Right ventricle myocardium superior (tissue), 1 donor: ENCODE measurements at places on chromosomes 11 and 22. TPM values are rescaled to one million over a fixed set of nuclear protein-coding genes. Genes with fewer than 3 reads are reported as not detected.

The XKR3 gene
- not detected for total RNA-seq

DNA sequence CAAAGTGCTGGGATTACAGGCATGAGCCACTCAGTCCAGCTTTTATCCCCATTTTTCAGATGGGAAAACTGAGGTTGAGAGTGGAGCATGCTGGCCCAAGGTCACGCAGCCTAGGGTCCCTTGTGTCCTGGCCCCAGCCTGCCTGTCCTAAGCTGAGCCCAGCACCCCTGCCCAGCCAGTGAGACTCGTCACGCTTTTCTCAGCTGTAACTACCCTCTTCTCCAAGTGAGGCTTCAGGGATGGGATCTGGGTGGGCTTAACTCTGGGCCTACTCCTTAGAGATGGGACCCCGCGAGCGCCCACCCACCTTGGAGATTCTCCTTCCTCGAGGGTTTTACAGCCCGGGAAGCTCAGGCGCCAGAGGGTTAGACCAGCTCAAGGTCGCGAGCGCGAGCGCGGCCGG is 390 bp upstream of the TMEM151A start:
- DNase-seq, result no peak

DNA sequence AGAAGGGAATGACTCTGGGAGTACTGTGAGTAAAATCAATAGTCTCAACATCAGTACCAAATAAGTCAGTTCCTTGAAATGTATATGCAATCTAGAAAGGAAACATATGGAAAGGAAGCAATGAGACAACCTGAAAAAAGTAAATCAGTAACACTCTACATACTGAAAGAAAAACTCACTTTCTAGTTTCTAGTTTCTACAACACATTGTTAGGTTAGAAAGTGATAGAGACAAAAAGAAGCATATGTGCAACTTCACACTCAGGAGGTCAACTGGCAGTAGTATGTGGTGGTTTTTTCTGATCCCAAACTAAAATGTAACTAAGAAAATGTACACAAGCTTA is 156.5 kb upstream of the SOX6 start:
- no peak for DNase-seq

GRCh38 chr11:41879214-41879613 is 419.8 kb upstream of the LRRC4C start:
- no peak for DNase-seq

DNA sequence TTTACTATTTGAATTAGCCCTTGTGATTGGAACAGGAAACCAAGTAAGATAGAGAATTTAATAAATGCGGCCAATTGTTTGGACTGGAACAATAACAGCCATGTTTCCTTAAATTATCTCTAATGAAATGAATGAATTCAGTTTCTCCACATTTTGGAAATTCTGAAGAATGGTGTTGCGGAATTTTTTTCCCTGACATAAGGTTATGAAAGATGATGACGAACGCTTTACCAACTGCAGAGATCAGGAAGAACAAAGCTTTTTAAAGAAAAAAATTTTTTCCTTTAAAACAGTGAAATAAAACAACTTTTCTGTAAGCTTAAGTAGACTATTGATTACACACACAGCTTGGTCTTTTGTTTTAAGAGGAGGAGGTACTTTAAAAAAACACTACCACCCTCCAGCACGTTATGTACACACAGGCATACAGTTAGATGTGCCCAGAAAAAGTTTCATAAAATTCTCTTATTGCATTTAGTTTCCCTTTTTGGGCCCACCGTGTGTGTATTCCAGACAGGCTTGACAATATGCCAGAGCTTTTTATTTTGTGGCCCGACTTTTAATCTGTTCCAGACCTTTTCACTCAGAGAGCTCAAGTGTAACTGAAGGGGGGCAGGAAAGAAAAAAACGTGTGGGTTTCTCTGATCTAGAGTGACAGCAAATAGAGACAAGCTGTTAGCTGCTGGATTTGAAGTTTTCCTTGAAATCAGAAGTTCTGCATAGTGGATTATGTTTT is 77.3 kb downstream of the YAP1 start:
- DNase-seq, result no peak

GRCh38 chr11:92154110-92154509 is 70.5 kb upstream of the FAT3 start:
- no peak for DNase-seq

GRCh38 chr11:76684516-76684915 is 14.0 kb upstream of the LRRC32 start:
- no peak for DNase-seq

DNA sequence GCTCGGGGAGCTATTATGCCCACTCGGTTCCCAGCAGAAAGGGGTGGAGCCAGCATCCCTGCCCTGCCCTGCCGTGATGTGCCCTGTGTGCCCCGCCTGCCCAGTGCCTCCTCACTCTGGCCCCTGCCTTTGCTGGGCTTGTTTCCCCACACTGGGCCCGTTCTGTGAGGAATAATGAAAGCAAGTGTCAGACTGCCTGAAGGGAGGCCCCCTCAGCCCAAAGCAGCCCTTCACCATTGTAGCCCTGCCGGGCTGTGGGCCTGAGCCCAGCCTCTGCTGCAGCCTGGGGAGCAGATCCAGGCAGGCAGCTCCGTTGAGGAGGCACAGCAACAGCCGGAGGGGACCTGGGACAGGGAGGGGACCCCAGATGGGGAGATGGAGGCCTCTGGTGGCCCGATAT is 20.2 kb upstream of the NEFH start:
- no peak for DNase-seq

DNA sequence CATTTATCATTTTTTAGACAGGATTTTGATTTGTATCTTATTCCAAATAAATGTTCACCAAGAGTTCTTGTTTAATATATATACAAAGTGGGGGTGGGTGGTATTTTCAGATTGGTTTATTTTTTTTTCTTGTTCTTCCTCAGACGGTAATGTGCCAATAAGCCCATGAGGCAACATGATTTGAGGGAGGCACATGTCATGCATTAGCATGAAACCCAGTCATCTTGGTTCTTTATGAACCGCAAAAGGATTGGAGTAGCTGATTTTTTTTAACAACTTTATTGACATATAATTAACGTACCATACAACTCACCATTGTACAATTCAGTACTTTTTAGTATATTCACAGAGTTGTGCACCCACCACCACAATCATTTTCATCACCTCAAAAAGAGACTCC is 2.7 kb downstream of the BCL2L13 start:
- DNase-seq, result no peak

- DNase-seq, result no peak
These were observed 358.2 kb downstream of the DDX10 start for GRCh38 chr11:109023036-109023435.

The OR10A2 gene
- total RNA-seq, result not detected

The B4GALNT4 gene
- total RNA-seq, result 0.94 TPM

- no peak for DNase-seq
These were observed 146.2 kb downstream of the TRIM29 start for GRCh38 chr11:119991669-119992068.

GRCh38 chr22:46848197-46848596 is 85.7 kb downstream of the TBC1D22A start:
- DNase-seq, result no peak

The RIMBP3C gene
- total RNA-seq, result not detected

The SLC5A4 gene
- not detected for total RNA-seq

The MYRF gene
- total RNA-seq, result 0.16 TPM

GRCh38 chr11:120909676-120910416 is 114.1 kb upstream of the TBCEL start:
- no peak for DNase-seq

The MUC15 gene
- not detected for total RNA-seq

The OR51M1 gene
- total RNA-seq, result not detected

DNA sequence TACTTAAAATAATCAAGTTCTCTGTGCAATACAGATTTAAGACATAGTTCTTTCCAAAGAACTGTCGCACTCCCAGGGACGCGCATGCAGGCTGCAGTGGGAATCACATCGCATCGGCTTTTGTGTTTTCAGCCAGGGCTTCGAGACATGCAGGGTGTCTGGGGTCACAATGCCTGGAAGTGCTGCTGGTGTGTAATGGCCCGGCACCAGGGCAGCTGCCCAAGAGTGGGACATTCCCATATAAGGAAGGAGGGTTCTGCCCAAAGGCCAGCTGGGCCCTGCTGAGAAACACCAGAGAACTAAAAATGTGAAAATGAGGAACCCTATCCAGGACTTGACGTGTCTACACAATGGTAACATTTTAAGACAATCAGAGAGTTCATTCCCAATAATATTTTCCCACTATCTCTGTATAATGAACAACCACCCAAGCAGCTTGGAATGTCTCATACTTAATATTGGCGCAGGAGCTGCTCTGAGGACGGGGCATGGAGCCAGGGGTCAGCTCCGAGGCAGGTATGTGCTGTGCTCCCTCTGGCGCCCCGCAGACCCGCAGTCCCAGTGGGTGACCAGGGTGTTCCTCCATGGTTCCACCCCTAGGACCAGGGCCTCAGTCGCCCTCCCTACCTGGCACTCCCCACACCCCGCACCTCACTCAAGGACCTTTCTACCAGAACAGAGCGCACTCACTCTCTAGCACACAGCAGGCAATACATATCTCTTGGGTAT is 11.3 kb downstream of the MCAT start:
- peak; percentile 68 for DNase-seq

DNA sequence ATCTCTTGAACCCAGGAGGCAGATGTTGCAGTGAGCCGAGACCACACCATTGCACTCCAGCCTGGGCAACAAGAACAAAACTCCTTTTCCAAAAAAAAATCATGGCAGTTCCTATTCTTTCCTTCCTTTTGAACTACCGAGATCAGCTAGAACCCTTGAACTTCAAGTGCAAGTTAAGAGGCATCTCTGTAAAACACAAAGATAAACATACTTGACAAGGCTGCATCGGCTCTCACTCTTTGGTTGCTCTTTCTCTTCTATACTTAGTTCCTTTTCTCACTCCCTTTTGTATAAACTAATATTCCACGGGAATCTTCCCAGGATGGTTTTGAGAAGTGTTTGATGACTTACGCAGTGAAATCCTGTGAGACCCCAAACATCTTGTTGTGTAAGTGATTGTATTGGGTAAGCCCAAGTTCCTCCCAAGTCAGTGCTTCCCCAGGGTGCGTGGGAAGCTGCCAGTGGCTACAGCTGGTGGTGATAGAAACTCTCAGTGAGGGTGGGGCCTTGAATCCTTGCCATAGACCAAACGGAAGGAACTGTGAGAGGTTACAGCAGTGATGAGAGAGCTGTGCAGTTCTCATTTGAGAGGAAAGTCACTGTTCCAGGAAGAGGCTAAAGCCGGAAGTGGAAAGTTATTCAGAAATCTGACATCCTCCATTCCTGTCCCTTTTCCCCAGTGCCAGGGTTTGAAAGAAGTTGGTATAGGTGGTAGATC is 24.1 kb upstream of the CDC42EP2 start:
- DNase-seq, result peak; percentile 95

DNA sequence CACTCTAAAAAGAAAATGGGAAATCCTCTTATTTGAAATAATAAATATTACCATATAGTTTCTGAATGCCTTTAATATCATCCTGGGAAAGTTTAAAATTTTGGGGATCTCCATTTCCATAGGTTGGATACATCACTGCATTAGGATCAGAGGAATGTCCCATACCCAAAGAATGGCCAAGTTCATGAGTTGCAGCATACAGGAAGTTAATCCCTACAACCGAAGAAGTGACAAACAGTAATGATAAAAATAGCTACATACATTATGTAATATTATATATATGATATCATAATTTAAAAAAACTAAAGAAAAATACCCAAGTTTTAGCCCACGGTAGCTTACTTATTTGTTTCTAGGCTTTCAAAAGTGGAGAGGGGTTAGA is 7.4 kb downstream of the MMP7 start:
- DNase-seq, result no peak

DNA sequence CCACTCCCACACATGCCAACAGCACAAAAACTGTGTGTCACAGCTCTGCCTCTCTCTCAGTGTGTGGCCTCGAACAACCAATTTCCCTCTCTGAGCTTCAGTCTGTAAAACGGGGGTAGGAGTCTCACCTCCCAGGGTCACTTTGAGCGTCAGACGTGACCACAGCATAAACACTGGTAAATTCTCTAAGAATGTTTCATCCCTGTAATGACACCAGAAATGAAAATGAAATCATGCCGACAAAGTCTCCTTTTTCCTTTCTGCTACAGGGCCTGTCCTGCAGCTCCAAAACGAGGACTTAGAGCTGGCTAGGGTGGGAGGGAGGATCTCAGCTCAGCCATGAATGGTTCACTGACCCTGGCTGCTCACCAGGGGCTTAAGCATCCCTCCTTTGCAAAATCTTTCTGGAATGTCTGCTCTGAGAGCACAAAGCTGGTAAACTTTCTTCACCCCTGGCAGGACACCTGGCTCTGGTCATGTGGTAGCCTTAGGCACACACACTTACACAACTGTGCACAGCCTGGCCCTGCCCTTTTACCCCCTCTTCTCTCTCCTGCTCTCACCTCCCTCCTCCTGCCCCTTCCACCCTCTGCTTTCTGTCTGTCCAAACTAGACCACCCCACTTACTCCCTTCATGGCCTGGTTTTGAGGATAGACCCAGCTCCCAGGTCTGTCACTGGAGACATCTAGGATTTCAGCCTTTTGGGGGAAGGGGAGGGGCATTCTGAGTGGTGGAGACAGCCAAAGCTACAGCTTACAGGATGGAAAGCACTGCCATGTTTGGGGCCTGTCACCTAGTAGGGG is 12.3 kb upstream of the TSKU start:
- no peak for DNase-seq

- no peak for DNase-seq
These were observed 698 bp upstream of the ANAPC15 start for GRCh38 chr11:72112978-72113808.

GRCh38 chr11:65185869-65186341 is 4.2 kb downstream of the CAPN1 start:
- DNase-seq, result no peak
